Muscle of leg (tissue), 16 donors: ENCODE measurements at places on chromosomes 16 and 17. TPM values are rescaled to one million over a fixed set of nuclear protein-coding genes. Genes with fewer than 3 reads are reported as not detected.

TMC8 gene
- total RNA-seq, result 1.2 TPM

- H3K27ac ChIP-seq, result no peak overlapping the region
- H3K27me3 ChIP-seq, result no peaks in the 10 kb centered on the region
- no peak overlapping the region for H3K4me3 ChIP-seq
- H3K36me3 ChIP-seq, result no peaks in the 10 kb centered on the region
Observed at GRCh38 chr17:64399767-64400156, 9.1 kb upstream of the PECAM1 start.

ZG16 gene
- total RNA-seq, result not detected

DNA sequence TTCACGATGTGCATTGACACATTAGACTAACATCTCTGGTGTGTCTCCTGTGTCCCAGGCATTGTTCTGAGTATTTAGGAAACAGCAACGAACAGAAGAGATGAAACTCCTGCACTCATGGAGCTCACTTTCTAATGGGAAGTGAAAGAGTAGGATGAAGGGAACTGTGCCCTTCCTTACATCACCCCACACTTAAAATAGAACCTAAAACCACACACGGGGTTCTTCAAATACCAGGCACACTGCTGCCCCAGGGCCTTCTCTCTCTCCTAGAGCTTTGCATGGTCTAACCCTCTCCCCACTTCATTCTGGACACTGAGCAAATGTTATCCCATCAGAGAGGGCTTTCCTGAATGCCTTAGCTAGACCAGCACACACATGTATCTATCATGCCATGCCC is 33.7 kb downstream of the TRIM25 start:
- no peaks in the 10 kb centered on the region for H3K36me3 ChIP-seq
- no peak overlapping the region for H3K4me3 ChIP-seq
- no peaks in the 10 kb centered on the region for H3K4me1 ChIP-seq
- peak; percentile 35 for DNase-seq
- no peak overlapping the region for H3K27ac ChIP-seq

DNA sequence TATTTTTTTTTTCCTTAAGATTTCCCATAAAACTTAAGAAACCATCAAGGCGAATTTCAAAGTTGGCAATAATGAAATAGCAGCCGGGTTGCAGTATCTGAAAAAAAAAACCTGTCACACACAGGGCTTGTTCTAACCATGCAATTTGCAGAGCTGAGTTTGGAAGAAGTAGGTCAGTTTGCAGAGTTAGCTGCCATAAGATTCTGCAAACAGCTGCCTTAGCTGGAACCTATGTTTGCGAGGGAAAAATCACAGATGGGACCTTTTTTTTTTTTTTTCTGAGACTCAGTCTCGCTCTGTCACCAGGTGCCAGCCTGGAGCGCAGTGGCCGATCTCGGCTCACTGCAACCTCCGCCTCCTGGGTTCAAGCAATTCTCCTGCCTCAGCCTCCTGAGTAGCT is 98.5 kb upstream of the HS3ST4 start:
- no peak overlapping the region for H3K27ac ChIP-seq
- no peaks in the 10 kb centered on the region for H3K4me1 ChIP-seq
- no peak for DNase-seq
- H3K36me3 ChIP-seq, result no peaks in the 10 kb centered on the region
- no peak overlapping the region for H3K4me3 ChIP-seq
- H3K27me3 ChIP-seq, result no peaks in the 10 kb centered on the region

KRT24 gene
- not detected for total RNA-seq

DNA sequence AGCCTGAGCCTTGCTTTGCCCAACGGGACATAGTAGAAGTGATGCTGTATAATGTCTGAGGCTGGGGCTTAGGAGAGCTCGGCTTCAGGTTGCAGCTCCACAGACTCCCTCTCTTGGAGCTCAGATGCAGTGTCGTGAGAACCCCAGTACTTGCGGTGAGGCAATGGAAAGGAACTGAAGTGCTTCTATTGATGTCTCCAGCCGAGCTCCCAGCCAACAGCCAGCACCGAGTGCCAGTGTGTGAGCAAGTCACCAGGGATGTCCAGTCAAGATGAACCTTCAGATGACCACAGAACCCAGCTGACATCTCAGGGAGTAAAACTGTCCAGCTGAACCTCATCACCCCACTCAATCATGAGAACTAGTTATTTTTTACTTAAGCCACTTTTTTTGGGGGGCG is 268.1 kb downstream of the IRF8 start:
- H3K27ac ChIP-seq, result no peak overlapping the region
- H3K4me1 ChIP-seq, result no peaks in the 10 kb centered on the region
- DNase-seq, result no peak
- no peaks in the 10 kb centered on the region for H3K36me3 ChIP-seq
- no peak overlapping the region for H3K4me3 ChIP-seq

- H3K4me3 ChIP-seq, result no peak overlapping the region
- H3K27me3 ChIP-seq, result peaks cover 10% of the 10 kb centered on the region
- peaks cover 49% of the 10 kb centered on the region for H3K36me3 ChIP-seq
- H3K27ac ChIP-seq, result no peak overlapping the region
- peaks cover 18% of the 10 kb centered on the region for H3K4me1 ChIP-seq
Observed at GRCh38 chr17:50072925-50073324, 17.0 kb downstream of the ITGA3 start.
